Stimulated activated CD4-positive, alpha-beta T cell treated with anti-CD3 and anti-CD28 coated beads, Interleukin-15, amount 100 ng/mL, for 24 hours (primary cell): ENCODE measurements at places on chromosomes 6 and 20.
A peak's percentile ranks its signal among the peaks of the same experiment; 100 is the strongest.

GRCh38 chr6:146949425-146949824 is 254.8 kb upstream of the STXBP5 start:
- no peak for DNase-seq

GRCh38 chr20:37911838-37912281 is 8.9 kb downstream of the VSTM2L start:
- DNase-seq = no peak

GRCh38 chr6:136426627-136427377 is 123.4 kb downstream of the MAP7 start:
- DNase-seq = no peak

DNA sequence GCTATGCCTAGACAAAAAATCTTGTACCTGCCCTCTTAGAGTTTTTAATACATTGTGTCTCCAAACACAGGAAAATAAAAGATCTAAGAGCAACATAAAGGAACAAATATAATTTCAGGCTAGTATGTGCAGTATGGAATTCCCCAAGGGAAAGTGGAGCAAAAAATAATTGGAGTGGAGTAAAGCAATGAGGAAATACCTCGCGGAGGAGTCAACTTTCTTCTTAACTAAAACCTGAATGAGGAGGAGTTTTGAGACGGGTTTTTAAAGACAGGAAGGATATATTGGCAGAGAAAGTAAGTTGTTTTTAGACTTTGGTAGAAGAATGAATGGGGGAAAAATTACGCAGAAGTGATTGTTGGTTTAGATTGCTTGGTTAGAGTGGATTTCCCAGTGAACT is 14.0 kb downstream of the HIVEP1 start:
- no peak for DNase-seq

DNA sequence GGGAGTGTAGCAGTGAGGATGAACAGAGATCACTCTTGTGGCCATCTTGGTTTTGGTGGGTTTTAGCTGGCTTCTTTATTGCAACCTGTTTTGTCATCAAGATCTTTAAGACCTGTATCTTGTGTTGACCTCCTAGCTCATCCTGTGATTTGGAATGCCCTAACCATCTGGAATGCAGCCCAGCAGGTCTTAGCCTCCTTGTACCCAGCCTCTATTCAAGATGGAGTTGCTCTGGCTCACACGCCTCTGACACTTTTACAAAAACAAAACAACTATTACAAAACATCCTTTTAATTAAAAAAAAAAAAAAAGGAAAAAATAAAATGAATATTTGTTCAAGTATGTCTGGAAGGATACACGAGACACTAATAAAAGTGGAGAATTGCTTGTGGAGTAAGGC is 62.4 kb downstream of the PHACTR2 start:
- DNase-seq = no peak

DNA sequence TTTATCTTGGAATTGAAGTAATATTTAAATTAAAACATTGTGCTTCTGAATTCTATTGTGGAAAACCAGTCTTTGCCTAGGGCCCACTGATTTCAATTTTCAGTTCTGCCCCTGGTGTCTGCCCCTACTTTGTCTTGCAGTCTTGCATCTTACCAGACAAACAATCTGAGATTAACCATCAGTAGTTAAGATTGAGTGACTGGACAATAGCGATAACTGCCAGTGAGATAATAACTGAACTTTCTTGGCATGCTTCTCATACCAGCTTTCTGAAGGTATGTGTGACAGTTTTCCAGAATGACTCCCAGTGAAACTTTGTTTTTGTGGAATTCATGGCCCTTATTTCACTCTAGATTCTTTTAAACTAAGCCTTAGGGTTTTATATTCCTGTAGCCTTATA is 53.5 kb downstream of the KCNQ5 start:
- DNase-seq = no peak

DNA sequence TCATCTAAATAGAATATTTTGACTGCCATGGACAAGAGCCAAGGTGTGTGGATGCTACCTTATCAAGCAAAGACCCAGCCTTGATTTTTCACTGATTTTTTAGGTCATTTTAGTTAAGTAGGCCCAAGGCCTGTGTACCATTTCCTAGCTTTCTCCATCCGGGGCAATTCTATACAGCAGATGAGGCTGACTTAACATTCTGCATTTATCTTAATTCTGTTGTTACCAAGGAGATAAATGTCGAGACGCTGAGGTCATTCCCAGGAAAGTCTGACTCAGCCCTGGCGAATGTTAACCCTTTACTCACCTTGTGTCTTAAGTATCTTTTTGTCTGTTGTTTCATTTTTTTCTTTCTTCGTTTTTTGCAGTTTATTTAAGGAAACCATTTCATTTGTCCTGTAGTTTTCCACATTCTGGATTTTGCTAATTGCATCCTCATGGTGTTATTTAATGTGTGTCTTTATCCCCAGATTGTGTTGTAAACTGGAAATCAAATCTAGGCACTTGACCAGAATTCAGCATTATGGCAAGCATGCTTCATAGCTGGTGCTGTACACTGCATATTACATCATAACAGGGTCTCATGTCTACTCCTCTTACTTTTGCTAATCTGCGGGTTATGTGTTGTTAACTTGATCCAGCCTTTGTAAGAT is 277.0 kb downstream of the CDKAL1 start:
- peak; percentile 3 for DNase-seq

DNA sequence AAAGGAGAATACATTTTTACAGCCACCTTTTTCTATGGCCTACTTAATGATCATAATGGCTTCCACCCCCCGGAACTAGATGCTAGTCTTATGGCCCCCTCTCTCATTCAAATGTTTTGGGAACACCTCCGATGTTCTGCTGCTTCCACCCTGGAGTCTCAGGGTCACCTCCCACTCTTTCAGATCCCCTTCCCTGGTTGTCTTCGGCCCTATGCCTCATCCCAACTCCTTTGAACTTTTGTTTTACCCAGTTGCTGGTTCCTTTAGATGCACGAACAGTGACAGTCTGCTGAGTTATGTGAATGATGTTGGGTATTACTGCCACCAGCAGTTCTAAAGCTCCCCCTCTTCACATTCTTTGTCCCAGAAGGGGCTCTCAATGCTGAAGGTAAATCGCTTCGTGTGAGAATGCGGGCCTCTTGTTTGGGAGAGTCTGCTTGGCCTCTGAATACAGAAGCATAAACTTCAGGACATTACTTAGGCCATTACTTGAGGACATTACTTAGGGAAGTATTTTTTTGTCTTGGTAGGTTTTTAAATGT is 309.1 kb downstream of the SOX4 start:
- DNase-seq = no peak

DNA sequence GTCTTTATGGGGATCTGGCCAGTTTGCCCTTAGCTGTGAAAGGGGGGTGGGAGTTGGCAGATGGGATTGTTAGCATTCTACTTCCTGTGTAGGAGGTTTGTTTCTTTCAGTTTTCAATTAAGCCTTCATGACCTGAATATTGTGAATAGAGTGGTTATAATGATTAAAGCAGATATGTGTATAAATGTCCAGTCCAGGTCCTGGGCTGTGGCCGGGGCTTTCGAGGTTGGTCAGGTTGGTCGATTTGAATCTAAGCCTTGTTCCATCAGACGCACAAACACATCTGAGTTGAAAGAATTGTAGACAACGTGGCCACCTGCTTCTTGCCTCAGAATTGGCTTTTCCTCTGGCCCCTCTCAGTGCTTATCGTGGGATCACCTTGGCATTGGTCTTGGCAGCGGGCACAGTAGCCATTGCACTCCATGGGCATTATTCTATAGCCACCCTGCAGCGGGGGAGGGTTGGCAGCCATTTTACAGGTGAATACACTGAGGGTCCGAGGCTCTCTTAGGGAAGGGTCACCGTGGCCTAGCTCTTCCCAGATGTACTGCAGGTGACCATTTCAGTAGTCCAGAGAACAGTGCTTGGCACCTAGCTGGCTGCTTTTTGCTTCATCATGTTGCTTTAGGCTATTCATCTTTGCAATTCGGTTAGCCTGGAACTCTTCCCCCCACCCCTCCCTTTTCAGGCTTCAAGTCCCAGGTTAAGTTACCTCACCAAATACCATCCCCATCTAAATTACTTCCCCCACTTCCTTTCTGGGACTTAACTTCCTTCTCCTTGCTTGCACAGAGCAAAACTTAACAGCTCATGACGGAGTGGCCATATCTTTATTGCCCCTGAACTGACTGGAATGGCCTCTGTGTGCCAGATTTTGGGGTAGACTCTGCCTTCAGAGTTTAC is 1.1 kb downstream of the RNF114 start:
- no peak for DNase-seq

DNA sequence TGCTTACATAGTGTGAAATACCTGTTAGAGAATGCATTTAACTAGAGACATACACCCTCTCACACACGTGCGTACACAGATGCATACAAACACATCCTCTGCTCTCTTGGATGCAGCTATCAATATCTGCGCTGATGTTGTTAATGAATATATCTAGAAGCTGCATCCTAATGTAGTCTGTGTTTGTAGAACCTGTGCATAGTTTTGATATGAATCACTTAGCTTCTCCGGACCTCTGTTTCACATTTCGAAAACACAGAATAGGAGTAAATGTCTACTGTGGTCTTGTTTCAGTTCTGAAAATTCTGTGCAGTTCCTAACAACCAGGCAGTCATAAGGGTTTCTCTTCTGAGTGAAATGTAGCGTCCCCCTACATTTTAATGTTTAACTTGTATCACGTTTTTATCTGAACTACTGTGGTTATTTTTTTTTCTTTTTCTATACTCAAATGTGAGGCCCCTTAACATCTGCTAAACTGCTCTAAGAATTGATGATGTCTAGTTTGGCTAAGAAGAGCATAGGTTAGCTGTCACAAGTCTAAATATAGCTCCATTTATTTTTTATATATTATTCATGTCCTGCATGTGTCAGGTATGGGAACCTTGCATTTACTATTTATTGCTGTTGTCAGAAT is 254.5 kb downstream of the TMEM242 start:
- DNase-seq = no peak

DNA sequence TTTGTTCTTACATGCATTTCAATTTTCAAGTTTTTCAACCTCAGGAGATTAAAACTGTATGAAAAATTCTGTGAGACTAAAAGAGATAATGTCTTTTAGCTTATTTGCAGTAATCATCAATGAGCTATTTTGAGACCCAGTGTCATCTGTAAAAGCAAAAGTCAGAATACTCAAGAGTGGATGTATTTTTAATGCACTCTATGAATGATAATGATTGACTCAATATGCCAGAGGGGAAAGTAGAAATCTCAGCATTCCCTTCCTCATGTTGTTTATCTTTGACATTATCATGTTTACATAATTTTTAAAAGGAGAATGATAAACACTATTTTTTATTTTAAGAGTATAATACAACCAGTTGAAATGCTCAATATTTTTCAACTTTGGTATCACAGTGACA is 162.1 kb downstream of the MMUT start:
- no peak for DNase-seq

DNA sequence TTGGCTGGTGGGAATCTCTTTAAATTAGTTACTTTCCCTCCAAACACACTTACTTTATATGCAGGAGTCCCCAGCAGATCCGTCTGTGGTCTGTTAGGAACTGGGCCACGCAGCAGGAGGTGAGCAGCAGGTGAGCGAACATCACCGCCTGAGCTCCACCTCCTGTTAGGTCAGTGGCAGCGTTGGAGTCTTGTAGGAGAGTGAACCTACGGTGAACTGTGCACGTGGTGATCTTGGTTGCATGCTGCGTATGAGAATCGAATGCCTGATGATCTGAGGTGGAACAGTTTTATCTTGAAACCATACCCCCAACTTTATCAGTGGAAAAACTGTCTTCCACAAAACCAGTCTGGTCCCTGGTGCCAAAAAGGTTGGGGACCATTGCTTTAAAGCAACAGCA is 5.0 kb downstream of the SERPINB6 start:
- DNase-seq = no peak

- DNase-seq = no peak
These were observed 120.5 kb downstream of the NCOA3 start for GRCh38 chr20:47622118-47622665.

DNA sequence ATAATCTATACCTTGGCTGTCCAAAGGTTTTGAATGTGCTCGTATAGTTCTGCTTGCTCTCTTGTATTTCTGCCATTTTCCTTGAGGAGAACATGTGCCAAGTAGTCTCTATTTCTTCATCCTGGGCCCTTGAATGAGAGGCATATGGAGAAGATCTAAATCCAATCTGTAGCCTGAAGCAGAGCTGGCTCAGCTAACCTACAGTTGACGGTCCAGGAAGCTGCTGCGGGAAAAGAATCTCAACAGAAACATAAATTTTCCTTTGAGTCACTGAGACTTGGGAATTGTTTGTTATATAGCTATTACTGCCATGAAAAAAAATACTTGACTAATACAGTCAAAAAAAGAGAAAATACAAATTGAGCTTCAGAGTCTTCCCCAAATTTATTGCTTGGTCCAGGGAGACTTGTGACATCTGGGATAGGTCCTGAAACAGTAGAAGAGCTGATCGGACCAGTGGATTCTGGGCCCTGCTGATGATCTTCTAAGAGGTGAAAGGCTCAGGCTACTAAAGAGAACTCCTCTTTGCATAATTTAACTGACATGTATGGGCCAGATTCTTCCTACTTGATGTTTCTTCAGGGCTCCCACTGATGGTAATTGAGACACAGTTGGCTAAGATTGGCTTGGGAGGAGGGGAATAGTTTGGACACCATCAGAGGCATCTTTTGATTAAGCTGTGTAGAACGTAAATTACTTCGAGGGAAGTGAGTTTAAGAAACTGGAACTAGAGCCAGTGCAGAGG is 29.9 kb upstream of the PLCB4 start:
- DNase-seq = no peak

DNA sequence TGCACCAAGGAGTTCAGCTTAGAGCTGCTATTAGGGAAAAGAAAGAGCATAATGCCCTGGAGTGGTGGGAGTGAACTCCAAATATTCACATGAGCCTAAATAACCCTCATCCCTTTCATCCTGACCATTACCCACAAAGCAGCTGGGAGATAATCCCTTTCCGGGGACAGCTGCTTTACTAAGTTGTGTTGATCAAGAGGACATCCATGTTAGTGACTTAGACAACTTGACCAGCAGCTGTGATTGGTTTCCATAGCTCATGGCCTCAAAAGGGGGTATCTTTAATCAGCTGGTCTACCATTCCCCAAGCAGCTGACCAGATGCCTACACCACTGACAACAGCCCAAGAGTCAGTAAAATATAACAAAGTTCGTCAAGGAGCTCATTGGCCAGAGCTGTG is 75.8 kb upstream of the LY86 start:
- no peak for DNase-seq
